Peyer's patch (tissue), 4 donors: ENCODE measurements at places on chromosomes 16 and 17. TPM values are rescaled to one million over a fixed set of nuclear protein-coding genes. Genes with fewer than 3 reads are reported as not detected.

GRCh38 chr17:78724544-78724943 lies 57.5 kb downstream of the CYTH1 start:
- H3K36me3 ChIP-seq, result no peaks in the 10 kb centered on the region
- peaks cover 33% of the 10 kb centered on the region for H3K4me1 ChIP-seq
- no peaks in the 10 kb centered on the region for H3K27me3 ChIP-seq
- no peak for DNase-seq
- H3K4me3 ChIP-seq, result no peak overlapping the region

GRCh38 chr16:50814541-50814940 lies 72.7 kb downstream of the CYLD start:
- no peaks in the 10 kb centered on the region for H3K27me3 ChIP-seq
- DNase-seq, result no peak
- H3K4me3 ChIP-seq, result no peak overlapping the region
- H3K4me1 ChIP-seq, result no peaks in the 10 kb centered on the region

The SDR42E2 gene
- total RNA-seq, result not detected

- H3K4me3 ChIP-seq, result no peak overlapping the region
- no peak overlapping the region for H3K27ac ChIP-seq
- no peak for DNase-seq
- no peaks in the 10 kb centered on the region for H3K4me1 ChIP-seq
Observed at GRCh38 chr16:78519896-78520295, 420.4 kb downstream of the WWOX start.

DNA sequence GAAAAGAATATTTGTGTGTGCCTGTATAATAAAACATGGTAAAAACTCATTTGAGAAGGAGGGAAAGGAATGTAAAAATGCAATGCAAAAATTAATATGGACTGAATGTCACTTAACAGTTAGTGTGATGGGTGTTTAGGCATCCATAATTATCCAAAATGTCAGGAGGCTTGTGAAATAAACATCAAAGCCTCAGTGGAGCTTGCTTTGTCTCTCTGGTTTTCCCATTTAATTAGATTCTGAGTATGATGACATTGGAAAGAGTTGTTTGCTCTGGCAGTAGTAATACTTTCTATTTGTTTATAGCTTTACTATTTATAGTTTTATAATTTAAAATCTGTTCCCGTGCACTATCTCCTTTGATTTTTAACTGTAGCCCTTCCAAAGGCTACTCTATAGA lies 51.9 kb downstream of the CNTNAP4 start:
- H3K4me1 ChIP-seq, result no peaks in the 10 kb centered on the region
- no peak for DNase-seq
- no peaks in the 10 kb centered on the region for H3K27me3 ChIP-seq
- H3K27ac ChIP-seq, result no peak overlapping the region
- H3K36me3 ChIP-seq, result no peaks in the 10 kb centered on the region
- no peak overlapping the region for H3K4me3 ChIP-seq

The OR2C1 gene
- not detected for total RNA-seq

- no peak for DNase-seq
- H3K36me3 ChIP-seq, result no peaks in the 10 kb centered on the region
- H3K4me3 ChIP-seq, result no peak overlapping the region
Observed at GRCh38 chr16:54934481-54935265, 4.0 kb downstream of the IRX5 start.

- no peak overlapping the region for H3K4me3 ChIP-seq
- no peaks in the 10 kb centered on the region for H3K4me1 ChIP-seq
- H3K36me3 ChIP-seq, result peaks cover 30% of the 10 kb centered on the region
- no peak overlapping the region for H3K27ac ChIP-seq
- DNase-seq, result no peak
- no peaks in the 10 kb centered on the region for H3K27me3 ChIP-seq
Observed at GRCh38 chr16:70788668-70789594, 12.0 kb downstream of the VAC14 start.

DNA sequence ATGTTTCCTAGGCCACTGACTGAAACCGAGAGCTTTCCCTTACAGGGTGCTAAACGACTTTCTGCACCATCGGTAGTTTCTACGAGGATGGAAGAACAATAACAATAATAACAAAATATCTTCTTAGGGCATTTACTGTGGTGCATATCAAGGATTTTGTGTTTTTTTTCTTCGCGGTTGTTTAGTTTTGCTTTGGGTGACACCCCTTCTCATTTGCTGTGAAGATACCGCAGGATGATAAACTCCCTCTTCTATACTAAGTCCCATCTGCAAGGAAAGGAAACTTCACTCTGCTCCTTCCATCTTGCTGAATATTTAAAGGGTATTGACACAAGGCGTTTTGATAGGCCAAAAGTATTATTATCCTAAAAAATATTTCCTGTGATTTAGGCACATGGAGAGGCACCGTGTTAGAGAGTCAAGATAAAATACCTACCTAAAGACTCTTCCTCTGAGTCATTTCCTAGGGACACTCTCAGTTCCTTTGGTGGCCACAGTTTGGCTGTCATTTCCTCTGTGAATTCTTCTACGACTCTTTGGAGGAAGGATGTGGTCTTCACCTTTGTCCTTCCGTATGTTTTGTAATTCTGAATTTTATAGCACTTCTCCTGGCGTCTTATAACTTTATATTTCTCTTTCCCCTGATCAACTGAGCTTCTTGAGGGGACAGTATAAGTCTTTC lies 318.8 kb downstream of the CDH13 start:
- no peak for DNase-seq
- H3K27ac ChIP-seq, result no peak overlapping the region
- no peaks in the 10 kb centered on the region for H3K4me1 ChIP-seq
- H3K36me3 ChIP-seq, result no peaks in the 10 kb centered on the region

DNA sequence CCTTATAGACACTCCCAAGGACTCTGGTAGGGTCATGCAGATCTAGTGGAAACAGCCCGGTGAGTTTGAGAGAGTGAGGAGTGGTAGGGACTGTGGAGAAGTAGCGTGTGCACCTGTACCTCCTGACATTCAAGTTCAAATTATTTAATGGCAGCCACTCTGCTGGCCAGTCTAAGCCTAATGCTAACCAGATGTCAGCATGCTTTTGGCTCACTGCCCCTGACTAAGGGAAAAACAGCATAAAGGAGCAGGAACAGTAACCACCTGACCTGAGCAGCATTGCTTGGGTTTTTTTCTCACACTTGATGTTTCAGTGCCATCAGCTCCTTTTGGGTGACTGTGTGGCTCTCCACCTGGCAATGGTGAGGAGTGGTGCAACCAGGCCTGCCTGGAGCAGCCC lies 23.8 kb upstream of the SLC12A3 start:
- no peaks in the 10 kb centered on the region for H3K27me3 ChIP-seq
- no peaks in the 10 kb centered on the region for H3K36me3 ChIP-seq
- no peak for DNase-seq

The OSGIN1 gene
- 99.7 TPM for total RNA-seq

DNA sequence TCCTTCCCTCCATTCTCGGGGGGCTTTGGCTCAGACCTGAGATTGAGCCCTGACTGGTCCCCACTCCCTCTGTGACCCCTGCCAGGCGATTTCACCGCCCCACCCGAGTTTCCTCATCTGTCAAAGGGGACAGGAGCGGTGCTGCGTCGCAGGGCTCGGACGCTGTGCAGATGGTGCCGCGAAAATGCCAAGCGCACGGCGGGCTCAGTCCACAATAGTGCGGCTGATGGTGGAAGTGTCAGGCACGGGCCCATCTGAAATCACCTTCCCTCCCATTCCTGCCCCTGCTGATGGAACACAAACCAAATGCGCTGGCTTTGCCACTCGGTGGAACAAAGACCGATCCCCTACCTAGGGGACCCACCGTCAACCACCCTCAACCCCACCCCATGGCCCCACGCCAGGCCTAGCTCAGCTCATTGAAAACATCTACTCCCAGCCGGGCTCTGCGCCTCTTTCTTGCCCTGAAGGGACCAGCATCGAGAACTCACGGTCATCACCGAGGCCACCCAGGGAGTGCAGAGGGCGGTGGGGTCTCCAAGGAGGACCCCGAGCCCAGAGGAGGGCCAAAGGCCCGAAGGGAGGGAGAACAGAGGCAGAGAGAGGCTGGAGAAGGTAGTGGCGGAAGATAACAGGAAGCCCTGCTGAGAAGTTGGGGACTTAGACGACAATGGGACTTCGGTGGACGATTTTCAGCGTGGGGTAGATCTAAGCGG lies 1.4 kb downstream of the CARHSP1 start:
- peaks cover 14% of the 10 kb centered on the region for H3K4me1 ChIP-seq
- H3K36me3 ChIP-seq, result no peaks in the 10 kb centered on the region
- H3K4me3 ChIP-seq, result peak overlapping the region; percentile 70
- peak overlapping the region; percentile 95 for H3K27ac ChIP-seq
- H3K27me3 ChIP-seq, result no peaks in the 10 kb centered on the region
- peak; percentile 77 for DNase-seq

- no peak overlapping the region for H3K27ac ChIP-seq
- no peak for DNase-seq
- H3K4me3 ChIP-seq, result no peak overlapping the region
- no peaks in the 10 kb centered on the region for H3K27me3 ChIP-seq
- H3K36me3 ChIP-seq, result peaks cover 53% of the 10 kb centered on the region
Observed at GRCh38 chr17:49832840-49833599, 14.8 kb downstream of the TAC4 start.

DNA sequence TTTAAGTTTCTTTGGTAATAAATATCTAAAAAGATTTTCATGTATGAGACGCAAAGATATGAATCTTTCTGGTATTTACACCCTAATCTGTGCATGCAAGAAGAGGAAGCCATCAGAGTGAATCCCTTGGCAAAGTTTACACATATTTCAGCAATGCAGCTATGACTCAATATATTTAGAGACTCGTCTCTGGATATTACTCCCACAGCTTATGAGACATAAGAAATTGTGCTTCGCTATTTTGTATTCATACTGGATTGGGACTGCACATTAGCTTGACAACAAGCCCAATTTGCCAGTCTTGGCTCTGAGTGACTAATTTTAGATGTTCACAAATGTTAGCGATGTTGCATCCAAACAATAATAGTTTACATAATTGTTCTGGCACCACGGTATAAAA lies 532.0 kb downstream of the CDH11 start:
- H3K4me3 ChIP-seq, result no peak overlapping the region
- H3K4me1 ChIP-seq, result no peaks in the 10 kb centered on the region
- H3K36me3 ChIP-seq, result no peaks in the 10 kb centered on the region
- no peak overlapping the region for H3K27ac ChIP-seq

The PKMYT1 gene
- 6.5 TPM for total RNA-seq

The MMP2 gene
- 214 TPM for total RNA-seq

The MAPK8IP3 gene
- total RNA-seq, result 159 TPM

The MT3 gene
- not detected for total RNA-seq

DNA sequence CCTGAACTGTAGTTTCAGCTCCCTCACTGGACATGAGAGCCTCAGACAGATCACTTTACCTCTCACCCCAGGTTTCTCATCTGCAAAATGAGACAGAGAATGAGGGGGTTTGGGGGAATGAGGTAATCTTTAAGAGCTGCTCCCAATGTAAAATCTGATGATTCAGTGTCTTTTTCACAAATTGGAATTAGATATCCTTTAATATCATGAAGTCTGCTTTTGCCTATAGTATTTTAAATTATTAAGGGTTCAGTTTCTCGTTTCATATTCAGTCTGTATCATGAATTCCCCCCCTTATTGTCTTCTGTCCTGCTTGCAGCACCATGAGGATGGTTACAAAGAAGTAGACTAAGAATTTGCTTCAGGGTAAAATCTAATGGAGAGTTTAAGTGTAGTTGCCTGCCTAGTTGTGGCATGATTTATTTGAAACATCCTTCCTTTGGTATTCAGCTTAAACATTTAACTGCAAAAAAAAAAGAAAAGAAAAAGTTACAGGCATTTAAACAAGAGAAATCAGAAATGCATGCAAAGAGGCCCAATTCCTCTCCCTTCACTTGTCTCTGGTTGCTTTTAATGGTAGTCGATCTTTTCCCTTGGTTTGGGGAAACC lies 77.3 kb downstream of the WNT3 start:
- no peaks in the 10 kb centered on the region for H3K36me3 ChIP-seq
- H3K4me3 ChIP-seq, result no peak overlapping the region
- no peak for DNase-seq
- H3K27me3 ChIP-seq, result no peaks in the 10 kb centered on the region
- H3K4me1 ChIP-seq, result no peaks in the 10 kb centered on the region

DNA sequence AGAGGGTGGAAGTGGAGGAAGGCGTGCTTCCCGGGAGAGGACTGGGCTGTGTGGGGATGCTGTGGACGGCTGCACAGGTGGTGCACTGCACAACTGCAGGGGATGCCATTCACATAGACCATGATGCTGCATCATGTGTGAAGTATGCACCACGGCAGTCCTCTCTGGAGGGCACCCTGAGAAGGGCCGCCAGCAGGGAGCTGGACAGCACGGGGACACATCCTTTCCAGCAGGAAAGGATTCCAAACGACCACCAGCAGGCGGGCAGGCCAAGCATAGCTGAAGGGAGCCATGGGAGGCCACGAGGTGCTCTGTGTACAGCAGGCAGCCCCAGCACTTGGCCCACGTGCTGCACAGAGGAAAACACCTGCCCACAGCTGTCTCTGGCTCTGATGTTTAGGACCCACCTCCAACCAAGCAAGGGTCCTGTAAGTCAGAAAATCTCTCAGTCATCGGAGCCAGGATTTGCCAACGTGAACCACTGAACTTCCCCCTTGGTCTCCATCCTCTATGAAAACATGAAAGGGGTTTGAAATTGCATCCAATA lies 10.1 kb downstream of the ACTG1 start:
- H3K4me3 ChIP-seq, result no peak overlapping the region
- no peak overlapping the region for H3K27ac ChIP-seq
- DNase-seq, result no peak
- H3K4me1 ChIP-seq, result no peaks in the 10 kb centered on the region
- H3K36me3 ChIP-seq, result no peaks in the 10 kb centered on the region

The ATP2A1 gene
- total RNA-seq, result 0.35 TPM
